ENCODE measurements at places on chromosomes 11 and 22.
A peak's percentile ranks its signal among the peaks of the same experiment; 100 is the strongest.

DNA sequence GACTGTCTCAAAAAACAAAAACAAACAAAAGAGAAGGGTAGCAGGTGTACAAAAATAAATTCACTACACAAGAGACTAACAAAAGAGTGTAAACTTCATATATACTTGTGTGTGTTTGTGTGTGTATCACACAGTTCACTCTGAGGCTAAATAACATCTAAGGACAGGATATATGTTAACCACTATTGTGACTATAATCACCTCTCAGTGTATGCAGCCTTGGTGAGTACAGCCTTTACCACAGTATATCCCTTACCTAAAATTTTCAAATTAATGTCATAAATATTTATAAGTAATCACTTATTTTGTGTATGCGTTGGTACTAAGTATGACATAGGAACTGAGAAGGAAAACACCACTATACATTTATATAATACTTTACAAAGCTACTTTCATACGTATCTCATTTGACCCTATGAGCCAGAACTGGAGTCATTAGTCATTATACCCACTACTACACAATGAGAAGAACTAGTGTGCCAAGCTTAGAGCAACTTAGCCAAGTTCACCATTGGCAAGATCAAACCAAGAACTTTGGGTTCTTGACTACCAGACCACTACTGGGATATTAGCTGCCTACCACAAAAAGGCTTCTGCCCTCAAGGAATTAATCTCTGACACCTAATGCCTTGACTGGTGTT, 116.7 kb downstream of the SGSM3 start:
- no peak for DNase-seq

- DNase-seq: no peak
These were observed 92.5 kb downstream of the CCDC83 start for GRCh38 chr11:85947431-85948272.

DNA sequence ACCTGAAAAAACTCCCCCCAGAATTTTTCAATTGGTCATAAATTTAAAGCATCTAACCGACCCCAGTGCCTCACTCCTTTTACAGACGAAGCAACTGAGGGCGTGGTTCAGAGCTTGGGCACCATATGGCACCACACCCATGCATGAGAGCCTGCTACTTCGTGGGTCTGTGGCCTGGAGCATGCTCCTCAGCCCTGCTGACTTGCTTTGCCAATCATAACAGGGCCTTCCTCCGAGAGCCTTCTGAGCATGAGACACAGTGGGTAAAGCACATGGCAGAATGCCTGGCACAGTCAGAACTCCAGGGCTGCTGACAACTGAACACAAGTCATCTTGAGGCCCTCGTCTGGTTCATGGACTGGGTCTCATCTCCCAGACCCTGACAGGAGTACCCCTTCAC, 33.3 kb downstream of the HIRA start:
- DNase-seq: no peak

- no peak for DNase-seq
These were observed 16.0 kb downstream of the POLA2 start for GRCh38 chr11:65277631-65278277.

- DNase-seq: no peak
These were observed 2.9 kb downstream of the MGAT3 start for GRCh38 chr22:39459681-39460080.

- no peak for DNase-seq
These were observed 37.9 kb downstream of the SWAP70 start for GRCh38 chr11:9701799-9702198.

GRCh38 chr11:61636676-61637075, 43.5 kb upstream of the DAGLA start:
- DNase-seq: no peak

DNA sequence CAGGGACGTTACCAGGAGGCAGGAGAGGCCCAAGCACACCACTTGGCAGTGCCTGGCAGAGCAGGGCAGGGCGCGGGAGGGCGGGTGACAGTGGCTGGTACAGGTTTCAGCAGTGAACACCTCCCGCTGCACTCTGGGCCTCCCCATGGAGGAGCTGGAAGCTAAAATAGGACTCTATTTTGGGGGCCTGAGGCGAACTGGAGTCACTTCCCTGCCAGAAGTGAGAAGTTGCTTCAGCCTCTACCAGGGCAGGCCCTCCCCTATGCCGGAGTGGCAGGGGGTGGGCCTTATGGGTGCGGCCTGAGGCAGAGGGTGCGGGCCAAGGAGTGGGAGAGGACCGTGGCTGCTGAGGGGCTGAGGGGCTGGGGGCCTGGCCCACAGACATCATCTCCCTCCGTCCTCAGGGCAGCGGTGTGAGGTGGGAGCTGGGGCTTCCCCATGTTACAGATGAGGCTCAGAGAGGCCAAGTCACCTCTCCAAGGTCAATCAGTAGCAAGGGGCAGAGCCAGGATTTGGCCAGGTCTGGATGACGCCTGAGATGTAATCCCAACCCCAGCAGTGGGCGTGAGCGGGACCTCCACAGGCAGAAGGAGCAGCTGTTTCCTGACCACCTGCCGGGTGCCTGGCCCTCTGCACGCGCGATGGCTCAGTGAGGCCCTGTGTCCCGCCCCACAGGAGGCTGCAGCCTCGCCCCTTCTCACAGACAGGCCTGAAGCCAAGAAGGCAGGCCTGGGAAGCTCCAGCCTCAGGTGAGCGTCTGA, 39.3 kb downstream of the KCNJ4 start:
- DNase-seq: no peak

DNA sequence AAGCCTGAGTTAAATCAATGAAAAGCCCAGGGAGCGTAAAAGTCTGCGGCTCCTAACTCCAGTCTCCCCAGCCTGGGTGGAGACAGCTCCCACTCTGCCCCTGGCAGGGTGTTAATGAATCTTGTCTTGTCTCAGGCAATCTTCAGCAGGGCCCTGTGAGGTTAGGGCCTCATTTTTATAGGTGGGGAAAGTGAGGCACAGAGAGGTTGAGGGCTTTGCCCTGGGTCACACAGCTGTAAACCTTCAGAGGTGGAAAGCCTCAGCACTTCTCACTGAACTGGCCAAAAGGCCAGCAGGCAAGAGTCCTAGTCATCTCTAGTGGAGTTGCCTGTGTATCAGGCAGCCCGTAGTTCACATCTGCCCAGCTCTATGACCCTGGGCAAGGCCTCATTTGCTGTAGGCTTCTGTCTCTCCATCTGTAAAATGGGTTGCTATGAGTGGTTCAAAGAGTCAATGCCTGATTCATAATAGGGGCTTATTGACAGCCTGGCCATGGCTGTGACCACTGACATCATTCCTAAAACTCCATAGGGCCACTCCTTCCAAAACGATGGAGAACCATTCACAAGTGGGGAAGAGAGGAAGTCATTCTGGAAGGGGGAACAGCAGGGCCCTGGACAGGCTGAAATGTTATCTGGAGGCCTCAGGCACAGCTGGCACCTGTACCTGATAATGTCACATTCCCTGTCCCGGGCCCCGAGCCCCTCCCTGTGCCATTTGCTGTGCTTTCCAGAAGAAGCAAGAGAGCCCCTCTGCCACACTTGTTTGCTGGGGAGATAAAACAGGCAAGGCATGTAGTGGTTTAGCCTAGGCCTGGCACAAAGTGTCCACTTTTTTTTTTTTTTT, 6.0 kb downstream of the CBX7 start:
- no peak for DNase-seq

- no peak for DNase-seq
These were observed 12.9 kb downstream of the NEAT1 start for GRCh38 chr11:65435411-65435931.

GRCh38 chr11:20008190-20008870, 151.9 kb downstream of the DBX1 start:
- DNase-seq: no peak

- no peak for DNase-seq
These were observed 54.4 kb downstream of the BBOX1 start for GRCh38 chr11:27095059-27095458.

- no peak for DNase-seq
These were observed 3.4 kb upstream of the CAPN5 start for GRCh38 chr11:77063407-77063806.

DNA sequence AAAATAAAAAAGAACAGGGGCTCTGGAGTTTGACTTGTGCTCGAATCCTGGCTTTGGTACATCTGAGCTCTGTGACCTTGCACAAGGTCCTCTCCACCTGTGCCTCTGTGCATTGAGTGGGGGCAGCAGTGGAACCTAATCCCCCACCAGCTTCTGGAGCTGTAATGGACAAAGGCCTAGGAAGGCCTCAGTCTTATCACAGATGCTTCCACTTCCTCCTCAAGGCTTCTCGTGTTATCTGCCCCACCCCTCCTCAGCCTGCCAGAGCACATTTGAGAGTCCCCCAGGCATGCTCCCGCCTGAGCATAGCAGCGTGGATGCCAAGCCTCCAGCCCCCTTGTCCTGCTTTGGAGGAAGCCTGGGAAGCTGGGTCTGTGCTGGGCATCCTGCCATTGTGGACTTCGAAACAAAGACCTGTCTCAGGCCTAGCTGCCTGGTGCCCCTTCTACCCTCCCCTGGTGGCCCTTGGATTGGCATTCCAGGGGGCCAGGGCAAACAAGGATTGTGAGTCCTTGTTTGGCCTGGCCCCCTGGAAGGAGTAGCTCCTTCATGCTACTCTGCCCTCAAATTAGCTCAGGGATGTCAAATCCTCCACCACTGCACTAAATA, 15.0 kb downstream of the SLC35E4 start:
- DNase-seq: no peak

DNA sequence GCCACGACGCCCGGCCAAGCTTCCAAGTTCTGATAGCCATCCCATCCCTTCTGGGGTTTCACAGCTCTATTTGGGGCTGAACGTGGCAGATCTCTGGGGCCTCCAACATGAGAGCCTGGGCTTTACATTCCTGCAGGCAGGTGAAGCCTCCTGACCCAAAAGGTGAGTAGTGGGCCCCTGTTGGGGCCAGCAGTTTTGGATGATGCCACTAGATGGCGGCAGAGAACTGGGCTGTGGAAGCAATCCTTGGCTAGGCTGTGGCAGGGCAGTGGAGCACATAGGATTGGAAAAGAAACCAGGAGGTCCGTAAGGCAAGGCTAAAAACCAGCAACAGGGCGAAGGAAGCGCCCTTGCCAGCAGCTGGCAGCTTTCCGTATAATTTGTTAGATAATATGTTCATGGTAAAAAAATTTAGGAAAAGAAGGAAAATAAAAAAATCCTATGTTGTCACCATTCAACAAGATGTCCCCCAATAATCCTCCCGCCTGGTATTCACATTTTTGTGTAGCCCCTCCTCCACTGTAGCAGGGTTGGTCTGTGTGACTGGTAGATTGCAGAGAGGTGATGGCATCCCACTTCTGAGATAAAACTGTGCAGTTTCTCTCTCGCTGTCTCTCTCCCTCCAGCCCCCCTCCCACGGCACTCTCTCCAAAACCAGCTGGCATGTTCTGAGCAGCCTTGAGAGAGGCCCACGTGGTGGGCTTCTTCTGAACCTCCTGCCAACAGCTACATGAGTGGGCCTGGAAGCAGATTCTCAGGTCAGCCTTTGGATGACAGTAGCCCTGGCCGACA, 43.6 kb upstream of the OR4B1 start:
- DNase-seq: peak; percentile 78
